Heart right ventricle (tissue), 16 donors: ENCODE measurements at places on chromosomes 7 and 10. TPM values are rescaled to one million over a fixed set of nuclear protein-coding genes. Genes with fewer than 3 reads are reported as not detected.

- H3K36me3 ChIP-seq: no peaks in the 10 kb centered on the region
- H3K27me3 ChIP-seq: no peaks in the 10 kb centered on the region
- H3K4me3 ChIP-seq: no peak overlapping the region
- no peak for DNase-seq
- H3K4me1 ChIP-seq: peaks cover 38% of the 10 kb centered on the region
Measured at GRCh38 chr7:24924375-24924774, 55.6 kb downstream of the OSBPL3 start.

GRCh38 chr7:106614751-106615150 lies 46.2 kb downstream of the CCDC71L start:
- no peak overlapping the region for H3K4me3 ChIP-seq
- no peaks in the 10 kb centered on the region for H3K27me3 ChIP-seq
- DNase-seq: no peak
- H3K27ac ChIP-seq: no peak overlapping the region
- no peaks in the 10 kb centered on the region for H3K4me1 ChIP-seq

GRCh38 chr10:131679926-131680325 lies 220.9 kb upstream of the PPP2R2D start:
- no peaks in the 10 kb centered on the region for H3K36me3 ChIP-seq
- H3K4me3 ChIP-seq: no peak overlapping the region
- no peaks in the 10 kb centered on the region for H3K4me1 ChIP-seq
- no peak for DNase-seq
- H3K27me3 ChIP-seq: peaks cover 46% of the 10 kb centered on the region

- H3K4me1 ChIP-seq: peaks cover 32% of the 10 kb centered on the region
- H3K4me3 ChIP-seq: no peak overlapping the region
- no peak for DNase-seq
- no peak overlapping the region for H3K27ac ChIP-seq
- H3K27me3 ChIP-seq: no peaks in the 10 kb centered on the region
- H3K36me3 ChIP-seq: peaks cover 64% of the 10 kb centered on the region
Measured at GRCh38 chr7:100102950-100103840, 1.8 kb downstream of the AP4M1 start.

DNA sequence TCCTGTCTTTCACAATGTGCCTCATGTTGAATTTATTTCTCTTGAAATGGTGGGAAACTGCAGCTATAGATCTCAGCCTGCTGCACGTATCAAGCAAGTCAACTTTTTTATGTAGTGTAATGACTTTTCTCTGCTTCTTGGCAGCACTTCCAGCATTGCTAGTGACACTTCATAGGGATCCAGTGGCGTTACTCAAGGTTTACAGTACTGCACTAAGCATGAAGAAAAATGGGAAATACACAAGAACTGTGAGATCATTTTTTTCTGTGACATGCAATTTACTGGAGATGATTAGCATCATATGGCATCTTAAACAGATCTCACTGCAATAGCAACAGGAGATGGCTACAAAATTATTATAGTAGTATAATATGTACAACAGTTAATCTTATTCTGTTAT lies 90.9 kb downstream of the POLR1F start:
- DNase-seq: no peak
- no peaks in the 10 kb centered on the region for H3K27me3 ChIP-seq
- H3K4me1 ChIP-seq: no peaks in the 10 kb centered on the region
- H3K27ac ChIP-seq: no peak overlapping the region
- H3K4me3 ChIP-seq: no peak overlapping the region
- no peaks in the 10 kb centered on the region for H3K36me3 ChIP-seq

The INHBA gene
- 6.3 TPM for total RNA-seq

- no peak overlapping the region for H3K27ac ChIP-seq
- no peaks in the 10 kb centered on the region for H3K27me3 ChIP-seq
- H3K4me1 ChIP-seq: peaks cover 7% of the 10 kb centered on the region
- H3K36me3 ChIP-seq: no peaks in the 10 kb centered on the region
Measured at GRCh38 chr7:143485500-143485899, 7.8 kb downstream of the TAS2R41 start.

The SORBS1 gene
- 1,177 TPM for total RNA-seq

The LBX1 gene
- total RNA-seq: not detected

DNA sequence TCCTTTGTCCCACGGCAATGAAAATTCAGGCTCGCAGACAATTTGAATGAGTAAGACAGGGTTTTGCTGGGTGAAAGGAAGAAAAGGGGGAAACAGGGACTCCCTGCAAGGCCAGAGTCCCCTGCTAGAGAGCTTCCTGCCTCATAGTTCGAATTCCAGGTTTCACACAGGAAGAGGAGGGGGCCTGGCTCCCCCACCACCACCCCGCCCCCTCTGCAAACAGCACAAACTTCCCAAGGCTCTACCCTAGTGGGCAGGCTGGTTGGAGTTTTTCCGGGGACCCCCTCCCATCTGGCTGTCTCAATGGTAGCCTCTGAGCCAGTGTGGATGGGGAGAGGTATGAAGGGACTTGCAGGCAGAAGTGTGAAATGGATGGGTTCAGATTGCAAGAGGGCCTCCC lies 57.4 kb upstream of the NEBL start:
- no peaks in the 10 kb centered on the region for H3K36me3 ChIP-seq
- no peak overlapping the region for H3K4me3 ChIP-seq
- no peaks in the 10 kb centered on the region for H3K27me3 ChIP-seq
- H3K27ac ChIP-seq: no peak overlapping the region

The LIPK gene
- not detected for total RNA-seq

DNA sequence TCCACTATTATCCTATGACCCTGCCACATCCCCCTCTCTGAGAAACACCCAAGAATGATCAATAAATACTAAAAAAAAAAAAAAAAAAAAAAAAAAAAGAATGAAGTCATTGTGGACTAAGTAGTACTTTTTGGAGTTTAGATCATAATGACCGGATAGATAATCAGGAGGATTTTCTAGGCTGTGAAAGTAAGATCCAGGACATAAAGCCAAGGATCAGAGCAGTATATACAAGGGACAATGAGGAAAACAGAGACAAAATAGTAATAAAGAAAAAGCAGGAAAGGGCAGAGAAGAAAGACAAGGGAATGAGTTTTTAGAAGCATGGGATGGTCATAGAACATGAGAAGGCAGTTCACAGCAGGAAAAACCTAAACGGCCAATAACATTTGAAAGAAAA lies 87.6 kb downstream of the AKAP9 start:
- H3K36me3 ChIP-seq: peaks cover 87% of the 10 kb centered on the region
- H3K4me1 ChIP-seq: no peaks in the 10 kb centered on the region
- DNase-seq: no peak
- H3K27me3 ChIP-seq: no peaks in the 10 kb centered on the region
- H3K4me3 ChIP-seq: no peak overlapping the region

GRCh38 chr7:99080679-99081078 lies 63.2 kb downstream of the SMURF1 start:
- peaks cover 13% of the 10 kb centered on the region for H3K4me1 ChIP-seq
- no peaks in the 10 kb centered on the region for H3K27me3 ChIP-seq
- no peak for DNase-seq
- no peak overlapping the region for H3K27ac ChIP-seq
- H3K4me3 ChIP-seq: no peak overlapping the region

DNA sequence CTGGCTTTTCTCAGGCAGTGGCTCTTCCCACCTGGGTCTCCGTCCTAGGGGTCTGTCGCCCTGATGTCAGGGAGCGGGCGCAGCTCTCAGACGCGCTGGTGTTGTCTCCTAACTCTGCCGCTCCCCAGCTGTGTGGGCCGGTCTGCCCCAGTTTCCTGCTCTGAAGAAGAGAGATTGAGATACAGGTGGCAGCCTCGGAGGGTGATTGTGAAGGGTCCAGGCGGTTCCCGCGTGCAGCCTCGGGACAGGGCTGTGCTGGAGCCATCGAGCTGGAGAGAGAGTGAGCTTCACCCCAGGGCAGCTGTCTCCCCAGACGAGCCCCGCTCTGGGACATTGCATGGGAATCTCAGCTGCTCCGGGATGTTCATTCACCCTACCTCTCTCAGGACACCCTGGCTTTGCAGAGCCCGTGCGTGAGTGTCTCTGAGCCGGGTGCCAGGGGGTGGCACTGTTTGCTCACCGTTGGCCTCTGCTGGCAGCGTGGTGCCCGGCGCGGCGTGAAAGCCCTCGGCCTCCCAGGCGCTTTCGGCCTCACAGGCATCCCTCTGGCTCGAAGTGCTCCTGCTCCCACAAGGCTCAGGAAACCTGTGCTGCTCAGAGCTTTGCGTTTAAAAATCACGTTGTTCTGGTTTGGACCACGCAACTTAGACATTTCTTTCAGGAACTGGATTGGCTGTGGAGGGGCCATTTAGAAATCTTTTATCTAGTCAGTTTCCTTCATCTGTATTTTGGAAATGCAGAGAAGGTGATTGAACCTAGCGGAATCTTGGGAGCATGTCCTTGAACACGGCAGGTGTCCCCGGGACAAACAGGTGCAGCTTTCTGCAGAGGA lies 33.8 kb upstream of the ZFAND2A start:
- H3K36me3 ChIP-seq: no peaks in the 10 kb centered on the region
- no peaks in the 10 kb centered on the region for H3K27me3 ChIP-seq
- DNase-seq: peak; percentile 60
- no peak overlapping the region for H3K27ac ChIP-seq

The CLDN12 gene
- total RNA-seq: 34.2 TPM

DNA sequence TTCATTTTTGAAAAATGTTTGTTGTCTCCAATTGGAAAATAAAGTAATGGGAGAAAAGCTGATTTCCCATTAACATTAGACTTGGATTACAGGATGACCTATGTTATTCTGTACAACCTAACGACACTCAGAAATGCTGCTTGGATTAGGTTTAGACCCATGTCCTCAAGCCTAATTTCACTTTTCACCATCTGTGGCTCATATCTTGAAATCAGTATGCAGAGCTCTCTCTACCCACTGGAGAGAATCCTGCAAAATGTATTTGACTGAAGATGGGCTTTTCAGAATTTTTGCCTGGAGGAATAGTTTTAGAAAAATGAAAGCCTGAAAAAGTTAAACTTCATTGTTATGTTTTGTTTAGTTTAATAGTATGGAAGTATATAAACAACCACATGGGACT lies 63.8 kb downstream of the SLC13A1 start:
- no peak overlapping the region for H3K27ac ChIP-seq
- H3K27me3 ChIP-seq: no peaks in the 10 kb centered on the region
- H3K4me1 ChIP-seq: no peaks in the 10 kb centered on the region
- no peak overlapping the region for H3K4me3 ChIP-seq
- DNase-seq: no peak

The CPA5 gene
- total RNA-seq: not detected

The ENO4 gene
- total RNA-seq: not detected

The ARMC3 gene
- total RNA-seq: not detected

GRCh38 chr7:4699841-4700240 lies 17.7 kb downstream of the FOXK1 start:
- peaks cover 14% of the 10 kb centered on the region for H3K4me1 ChIP-seq
- H3K4me3 ChIP-seq: no peak overlapping the region
- no peak for DNase-seq
- no peaks in the 10 kb centered on the region for H3K36me3 ChIP-seq
- H3K27me3 ChIP-seq: no peaks in the 10 kb centered on the region

GRCh38 chr7:95099106-95099505 lies 191.7 kb downstream of the PPP1R9A start:
- no peak for DNase-seq
- H3K4me3 ChIP-seq: no peak overlapping the region
- H3K36me3 ChIP-seq: no peaks in the 10 kb centered on the region
- no peaks in the 10 kb centered on the region for H3K27me3 ChIP-seq
- no peaks in the 10 kb centered on the region for H3K4me1 ChIP-seq

DNA sequence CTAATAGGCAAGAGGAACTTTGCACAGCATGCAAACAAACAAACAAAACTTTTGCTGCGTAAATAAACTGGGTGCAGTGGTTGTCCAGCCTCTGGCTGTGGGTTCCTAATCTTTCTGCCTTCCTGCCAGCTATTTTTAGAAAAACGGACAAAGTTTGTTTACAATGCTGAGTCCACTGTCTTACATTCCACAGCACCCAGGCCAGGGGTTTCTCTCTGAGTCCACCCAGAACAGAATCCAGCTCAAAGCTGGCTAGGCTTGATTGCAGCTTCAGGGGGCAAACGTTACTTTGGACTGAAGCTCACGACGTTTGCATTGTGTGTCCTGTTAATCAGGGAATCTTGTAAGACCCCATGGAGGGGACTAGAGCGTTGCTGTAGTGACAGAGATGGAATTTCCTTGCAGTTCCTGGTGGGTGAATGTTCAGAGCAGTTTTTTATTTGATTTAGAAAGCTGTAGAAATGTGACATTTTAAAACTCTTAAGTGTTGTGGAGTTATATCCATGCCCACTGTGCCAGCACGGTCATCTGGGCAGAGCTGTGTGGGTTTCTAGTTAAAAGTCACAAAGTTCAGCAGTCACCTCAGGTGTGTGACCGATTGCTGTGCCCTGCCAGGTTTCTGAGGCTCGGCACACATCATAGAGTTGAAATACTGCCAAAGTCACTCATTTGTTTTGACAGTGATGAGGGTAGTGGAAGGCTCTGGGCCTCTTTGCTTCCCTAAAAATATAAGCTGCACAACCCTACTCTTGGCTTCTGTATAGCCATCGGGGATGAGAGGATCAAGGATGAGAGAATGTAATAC lies 247.0 kb downstream of the STK31 start:
- H3K27ac ChIP-seq: no peak overlapping the region
- no peak overlapping the region for H3K4me3 ChIP-seq
- DNase-seq: no peak
- H3K27me3 ChIP-seq: no peaks in the 10 kb centered on the region
- H3K36me3 ChIP-seq: no peaks in the 10 kb centered on the region
- no peaks in the 10 kb centered on the region for H3K4me1 ChIP-seq

DNA sequence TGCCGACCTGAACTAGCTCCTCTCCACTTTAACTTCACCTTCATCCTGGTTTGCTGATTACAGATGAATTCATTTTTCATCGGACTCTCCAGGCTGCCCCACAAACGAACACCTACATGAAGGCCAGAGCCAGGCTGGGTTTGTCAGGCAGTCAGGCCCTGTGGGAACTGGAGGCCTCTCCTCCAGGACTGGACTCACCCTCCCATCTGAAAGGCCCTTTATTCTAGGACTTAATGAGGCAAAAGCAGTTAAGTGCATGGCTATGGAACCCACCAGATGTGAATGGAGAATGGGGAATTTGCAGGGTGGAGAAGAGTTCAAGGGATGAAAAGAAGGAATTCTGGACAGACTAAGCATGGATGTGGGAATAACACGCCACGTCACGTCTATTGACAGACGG lies 170.8 kb downstream of the ARHGAP12 start:
- no peaks in the 10 kb centered on the region for H3K27me3 ChIP-seq
- no peak overlapping the region for H3K4me3 ChIP-seq
- DNase-seq: no peak
- no peaks in the 10 kb centered on the region for H3K36me3 ChIP-seq

The GNAT3 gene
- not detected for total RNA-seq

DNA sequence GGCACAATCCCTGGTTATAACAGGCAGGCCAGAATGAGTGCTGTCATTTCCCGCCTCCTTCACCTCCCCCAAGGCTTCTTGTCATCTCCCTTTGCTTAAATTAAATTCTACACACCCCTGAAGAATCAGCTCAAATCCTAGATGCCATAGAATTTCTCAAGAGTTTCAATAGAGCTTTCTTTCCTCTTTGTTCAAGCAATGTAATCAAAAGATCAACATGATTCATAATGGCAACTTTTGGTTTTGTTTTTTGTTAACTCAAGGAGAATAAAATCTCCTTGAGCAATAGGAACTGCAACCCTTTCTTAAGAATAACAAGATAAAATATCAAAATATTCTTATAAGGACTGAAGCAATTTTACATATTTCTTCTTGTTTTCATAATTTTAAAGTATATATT lies 180.8 kb upstream of the CDK1 start:
- H3K4me3 ChIP-seq: no peak overlapping the region
- DNase-seq: no peak
- H3K4me1 ChIP-seq: no peaks in the 10 kb centered on the region
- no peak overlapping the region for H3K27ac ChIP-seq
